ENCODE measurements at places on chromosomes 5 and 9.

GRCh38 chr5:43007246-43007910 is 32.7 kb downstream of the ANXA2R start:
- no peak for DNase-seq

DNA sequence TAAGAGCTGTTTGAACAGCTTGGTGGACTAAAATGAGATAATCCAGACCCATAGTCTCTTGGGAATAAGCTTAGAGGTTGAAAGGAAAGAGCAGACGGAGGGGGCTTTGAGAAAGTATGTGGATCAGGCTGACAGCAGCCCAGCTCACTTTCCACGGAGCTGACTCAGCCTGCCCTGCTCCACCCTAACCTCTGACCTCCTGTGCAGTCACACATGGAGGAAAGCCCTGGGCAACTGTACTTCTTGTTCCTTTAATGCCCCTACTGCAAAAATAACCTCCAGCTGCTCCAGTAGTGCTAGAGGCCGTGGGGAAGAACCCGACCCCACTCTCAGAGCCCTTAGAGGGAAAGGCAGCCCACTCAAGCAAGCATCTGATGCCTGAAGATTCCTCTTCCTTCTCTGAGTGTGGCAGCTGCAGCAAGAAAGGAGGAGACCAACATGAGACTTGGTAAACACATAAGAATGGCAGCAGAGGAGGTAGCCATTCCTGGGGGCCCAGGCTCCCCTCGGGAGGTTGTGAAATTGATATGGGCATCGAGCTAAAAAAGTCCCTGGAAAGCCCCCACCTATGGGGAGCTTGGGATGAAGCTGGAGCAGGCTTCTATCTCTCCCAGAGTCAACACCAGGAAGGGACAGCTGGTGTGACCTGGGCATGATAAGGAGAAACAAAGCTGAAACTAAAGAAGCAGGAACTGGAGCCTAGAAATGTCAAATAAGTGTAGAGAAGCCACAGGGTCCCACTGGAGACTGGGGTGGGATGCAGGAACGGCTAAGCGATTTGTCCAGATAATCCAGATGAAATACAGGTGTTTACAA is 204.3 kb downstream of the PIK3R1 start:
- DNase-seq: no peak

- DNase-seq: no peak
Measured at GRCh38 chr5:149407323-149408251, 28.5 kb upstream of the IL17B start.

- DNase-seq: no peak
Measured at GRCh38 chr5:134969166-134969565, 1.5 kb downstream of the CATSPER3 start.

DNA sequence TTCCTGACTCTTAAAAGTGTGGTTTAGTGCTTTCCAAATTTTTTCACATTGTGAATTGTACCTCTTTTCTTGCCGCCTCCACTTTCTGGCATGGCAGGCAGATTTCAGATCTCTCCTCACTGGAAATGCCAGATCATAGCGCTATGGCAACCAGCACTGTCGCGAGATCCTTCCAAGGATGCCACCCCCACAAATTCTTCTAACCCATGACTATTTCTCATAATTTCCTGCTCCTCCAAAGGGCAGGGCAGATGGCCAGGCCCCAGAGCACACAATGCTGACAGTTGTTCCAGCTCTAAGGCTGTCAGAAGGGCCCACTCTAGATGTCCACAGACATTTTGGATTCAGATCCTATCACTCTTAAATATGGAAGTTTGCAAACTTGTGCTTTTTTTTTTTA is 446.2 kb upstream of the RIOK2 start:
- no peak for DNase-seq

DNA sequence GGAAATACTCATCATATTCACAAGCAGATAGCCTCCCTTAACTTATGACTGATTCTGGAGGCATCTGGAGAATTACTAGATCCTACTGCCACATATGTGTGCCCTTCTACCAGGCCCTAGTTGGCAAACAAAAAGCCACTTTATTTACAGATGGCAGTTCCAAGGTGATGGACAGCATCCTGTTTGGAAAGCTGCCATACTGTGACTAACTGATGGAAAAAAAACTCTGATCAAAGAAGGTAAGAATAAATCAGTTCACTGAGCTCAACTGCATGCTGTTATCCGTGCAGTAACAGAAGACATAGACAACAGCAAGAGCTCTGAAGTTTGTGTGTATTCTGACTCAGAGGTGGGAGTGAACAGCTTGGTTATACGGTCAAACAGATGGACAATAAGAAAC is 279.8 kb upstream of the POU5F2 start:
- DNase-seq: no peak

DNA sequence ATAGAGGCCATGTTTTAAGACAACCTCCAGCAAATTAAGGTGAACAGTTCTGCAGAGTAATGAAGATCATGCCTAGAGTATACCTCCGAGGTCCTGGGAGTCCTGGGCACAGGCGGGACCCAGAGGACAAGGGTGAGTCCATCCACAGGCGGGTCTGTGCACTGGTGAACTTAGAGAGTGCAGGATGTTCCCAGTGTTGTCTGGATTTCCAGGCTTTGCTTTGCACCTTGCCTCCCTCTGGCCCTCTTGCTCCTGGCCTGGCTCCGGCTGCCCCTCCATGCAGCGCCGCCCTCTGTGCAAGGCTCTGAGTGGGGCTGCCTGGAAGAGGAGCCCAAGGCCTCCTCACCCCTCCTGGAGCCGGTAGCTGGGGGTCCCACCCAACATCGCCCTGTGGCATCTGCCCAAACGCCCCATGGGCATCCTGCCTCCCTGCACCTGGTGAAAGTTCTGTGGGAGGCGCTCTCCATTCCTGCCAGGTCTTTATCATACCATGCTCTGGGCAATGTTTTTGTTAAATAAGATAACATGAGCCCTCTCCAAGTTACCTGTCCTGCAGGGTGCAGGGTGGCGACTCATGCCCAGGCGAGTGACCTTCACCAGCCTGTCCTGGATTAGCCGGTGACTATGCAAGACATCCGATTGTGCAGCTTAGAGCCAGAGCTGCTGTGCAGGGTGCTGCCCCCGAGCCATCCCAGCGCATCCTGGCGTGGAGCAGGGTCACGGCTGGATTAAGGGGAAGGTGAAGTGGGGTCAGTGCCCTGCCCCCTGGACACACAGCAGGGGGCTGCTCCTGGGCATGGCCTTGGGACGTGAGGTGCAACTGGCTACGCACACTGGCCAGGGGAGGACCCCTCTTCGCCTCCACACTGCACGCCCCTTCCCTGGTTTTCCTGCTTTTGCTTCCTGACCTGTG is 41.3 kb upstream of the LPCAT1 start:
- no peak for DNase-seq

- no peak for DNase-seq
Measured at GRCh38 chr9:75946766-75947165, 56.3 kb downstream of the PCSK5 start.

DNA sequence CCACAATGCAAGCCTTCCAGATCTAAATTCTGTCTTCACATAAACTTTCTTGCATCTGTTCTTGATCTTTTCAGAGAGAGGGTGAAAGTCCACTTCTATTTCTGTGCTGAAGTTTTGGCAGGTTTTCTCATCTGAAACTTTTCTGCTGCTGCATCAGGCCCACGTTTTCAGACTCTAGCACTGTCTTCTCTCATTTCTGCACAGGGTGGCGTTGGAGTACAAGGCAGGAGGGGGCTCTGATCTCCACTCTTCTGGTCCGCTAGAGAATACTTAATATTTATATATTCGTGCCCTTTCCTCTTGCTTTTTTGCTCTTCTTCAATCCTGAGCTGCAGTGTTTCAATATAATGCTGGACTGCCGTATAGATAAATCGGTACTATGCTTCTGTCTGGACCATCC is 204.0 kb upstream of the PRDM9 start:
- no peak for DNase-seq

- no peak for DNase-seq
Measured at GRCh38 chr5:75265731-75266130, 29.1 kb upstream of the ANKRD31 start.

- no peak for DNase-seq
Measured at GRCh38 chr9:69455311-69455710, 130.3 kb downstream of the ENTREP1 start.

DNA sequence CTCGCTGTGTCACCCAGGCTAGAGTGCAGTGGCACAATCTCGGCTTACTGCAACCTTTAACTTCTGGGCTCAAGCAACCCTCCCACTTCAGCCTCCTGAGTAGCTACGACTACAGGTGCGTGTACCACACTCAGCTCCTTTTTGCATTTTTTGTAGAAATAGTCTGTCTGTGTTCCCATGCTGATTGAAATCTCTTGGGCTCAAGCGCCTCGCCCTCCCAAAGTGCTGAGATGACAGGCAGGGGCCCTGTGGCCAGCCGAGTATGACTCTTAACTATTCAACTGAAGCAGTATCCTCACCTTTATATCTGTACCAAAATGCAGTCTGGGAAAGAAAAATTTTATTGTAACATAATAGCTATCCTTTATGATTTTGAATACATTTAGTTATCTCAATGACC is 12.2 kb upstream of the NIM1K start:
- DNase-seq: no peak

- DNase-seq: no peak
Measured at GRCh38 chr5:149636861-149637246, 55.6 kb downstream of the ARHGEF37 start.

GRCh38 chr5:146130440-146131045 is 25.2 kb upstream of the PLAC8L1 start:
- DNase-seq: no peak

DNA sequence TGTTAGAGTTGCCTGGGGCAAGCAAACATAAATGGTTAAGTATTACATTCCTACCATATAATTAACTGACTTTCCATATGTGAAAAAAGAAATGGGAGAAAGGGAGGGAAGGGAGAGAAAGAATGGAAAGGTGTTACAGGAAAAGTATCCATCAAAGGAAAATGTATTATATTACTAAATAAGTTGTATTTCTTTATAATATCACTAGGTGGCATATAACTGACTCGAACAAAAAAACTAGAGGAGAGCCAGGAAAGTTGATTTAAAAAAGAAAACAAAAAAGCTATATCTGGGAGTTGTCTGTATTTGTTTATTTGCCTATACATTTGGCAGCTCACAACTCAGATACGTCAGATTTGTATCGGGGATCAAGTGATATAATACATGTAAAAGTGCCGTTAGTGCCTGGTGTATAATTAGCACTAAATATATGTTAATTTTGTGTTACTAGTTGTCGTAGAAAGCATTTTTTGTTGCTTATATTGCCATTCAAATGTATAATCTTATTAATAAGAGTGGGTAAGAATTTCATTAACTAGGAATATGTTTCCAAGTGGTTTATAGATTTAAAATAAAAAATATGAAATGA is 59.6 kb upstream of the ADAMTS19 start:
- DNase-seq: no peak

- DNase-seq: no peak
Measured at GRCh38 chr9:122097679-122098315, 4.7 kb upstream of the TTLL11 start.

GRCh38 chr5:76954383-76954763 is 1.5 kb downstream of the CRHBP start:
- no peak for DNase-seq

GRCh38 chr9:135692410-135692809 is 6.9 kb downstream of the SOHLH1 start:
- DNase-seq: no peak

DNA sequence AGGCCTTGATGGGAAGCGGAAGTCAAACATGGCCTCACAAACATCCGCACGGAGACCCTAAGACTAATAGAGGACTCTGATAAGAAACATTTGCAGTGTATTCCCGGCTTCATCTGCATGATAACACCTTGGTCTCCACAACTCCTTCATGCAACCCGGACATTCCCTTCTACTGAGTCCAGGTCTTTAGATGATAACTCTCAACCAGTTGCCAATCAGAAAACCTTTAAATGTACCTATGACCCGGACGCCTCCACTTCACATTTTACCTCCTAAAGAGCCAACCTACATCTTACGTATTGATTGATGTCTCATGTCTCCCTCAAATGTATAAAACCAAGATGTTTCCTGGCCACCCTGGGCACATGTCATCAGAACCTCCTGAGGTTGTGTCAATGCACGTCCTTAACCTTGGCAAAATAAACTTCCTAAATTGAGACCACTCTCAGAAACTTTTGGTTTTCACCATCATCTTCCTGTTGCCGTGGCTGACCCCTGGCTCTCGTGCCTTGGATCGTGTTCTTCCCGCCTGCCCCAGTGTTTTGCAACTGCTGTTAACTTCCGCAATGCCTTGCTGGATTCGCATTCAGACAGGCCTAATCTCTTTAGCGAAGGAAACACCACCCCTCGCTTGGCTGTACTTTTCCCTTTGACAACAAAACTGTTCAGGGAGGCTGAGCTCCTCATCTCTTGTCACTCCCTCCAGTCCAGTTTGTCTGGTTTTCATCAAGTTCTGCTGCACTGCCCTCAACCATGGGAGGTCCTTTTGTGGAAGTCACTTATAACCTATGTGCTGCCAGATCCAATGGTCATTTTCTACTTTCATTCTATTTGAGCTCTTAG is 1.1 kb upstream of the DAP start:
- no peak for DNase-seq

DNA sequence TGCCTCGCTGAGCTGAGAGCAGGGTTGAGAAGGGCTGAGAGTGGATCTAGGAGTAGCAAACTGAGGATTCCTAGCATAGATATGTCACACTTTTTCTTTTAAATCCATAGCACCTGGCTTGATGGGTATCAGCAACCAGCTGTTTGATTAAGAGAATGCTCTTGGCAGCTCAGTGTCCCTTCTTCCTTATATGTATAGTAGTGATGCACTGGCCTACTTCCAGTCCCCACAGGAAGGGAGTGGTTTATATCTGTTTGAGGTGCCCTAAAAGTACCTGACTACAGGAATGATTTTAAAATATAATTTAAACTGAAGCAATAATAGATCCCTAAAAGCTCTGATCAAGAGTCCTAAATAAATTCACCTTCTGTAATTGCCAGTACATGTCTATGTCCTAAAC is 546.8 kb upstream of the ZNF608 start:
- no peak for DNase-seq

DNA sequence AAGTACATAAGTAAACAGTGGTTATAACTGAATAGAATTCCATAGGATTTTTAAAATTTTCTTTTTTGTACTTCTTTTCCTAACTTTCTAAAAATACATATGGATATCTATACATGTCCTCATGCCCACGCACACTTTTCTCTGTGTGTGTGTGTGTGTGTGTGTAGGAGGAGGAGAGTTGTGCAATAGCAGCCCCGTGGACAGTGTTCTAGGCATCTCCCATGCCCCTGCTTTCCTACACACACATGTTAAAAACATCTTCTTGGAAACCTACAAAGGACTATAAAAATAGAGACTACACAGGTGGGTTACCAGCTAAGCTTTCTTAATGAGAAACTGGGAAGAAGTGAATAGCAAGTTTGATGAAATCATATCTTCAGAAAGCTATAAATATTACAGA is 19.8 kb upstream of the HEXB start:
- no peak for DNase-seq

GRCh38 chr5:129617206-129617605 is 130.7 kb upstream of the MINAR2 start:
- DNase-seq: no peak

- no peak for DNase-seq
Measured at GRCh38 chr9:134319306-134320125, 6.7 kb upstream of the RXRA start.

DNA sequence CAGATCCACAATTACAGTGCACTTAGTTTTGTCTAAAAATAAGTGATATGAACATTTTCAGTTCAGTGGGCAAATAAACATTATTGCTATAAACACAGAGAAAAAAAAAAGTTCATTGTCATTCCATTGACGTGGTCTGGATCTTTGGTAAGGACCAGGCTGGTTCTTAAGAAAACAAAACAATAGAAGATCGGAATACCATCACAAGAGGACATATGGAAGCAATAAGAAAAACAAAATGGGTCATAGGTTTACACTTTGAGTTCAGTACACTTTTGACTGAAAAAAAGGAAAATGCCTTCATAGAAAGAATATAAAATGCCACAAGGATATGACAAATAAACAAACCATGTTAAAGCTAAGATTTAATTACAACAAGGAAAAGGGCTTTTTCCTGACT is 289.5 kb upstream of the TYRP1 start:
- DNase-seq: no peak
